ENCODE measurements at places on chromosomes 4 and X.

- DNase-seq: no peak
Measured at GRCh38 chrX:130645955-130646583, 244.3 kb downstream of the RBMX2 start.

GRCh38 chr4:15836362-15836761, 58.2 kb downstream of the CD38 start:
- DNase-seq: no peak

DNA sequence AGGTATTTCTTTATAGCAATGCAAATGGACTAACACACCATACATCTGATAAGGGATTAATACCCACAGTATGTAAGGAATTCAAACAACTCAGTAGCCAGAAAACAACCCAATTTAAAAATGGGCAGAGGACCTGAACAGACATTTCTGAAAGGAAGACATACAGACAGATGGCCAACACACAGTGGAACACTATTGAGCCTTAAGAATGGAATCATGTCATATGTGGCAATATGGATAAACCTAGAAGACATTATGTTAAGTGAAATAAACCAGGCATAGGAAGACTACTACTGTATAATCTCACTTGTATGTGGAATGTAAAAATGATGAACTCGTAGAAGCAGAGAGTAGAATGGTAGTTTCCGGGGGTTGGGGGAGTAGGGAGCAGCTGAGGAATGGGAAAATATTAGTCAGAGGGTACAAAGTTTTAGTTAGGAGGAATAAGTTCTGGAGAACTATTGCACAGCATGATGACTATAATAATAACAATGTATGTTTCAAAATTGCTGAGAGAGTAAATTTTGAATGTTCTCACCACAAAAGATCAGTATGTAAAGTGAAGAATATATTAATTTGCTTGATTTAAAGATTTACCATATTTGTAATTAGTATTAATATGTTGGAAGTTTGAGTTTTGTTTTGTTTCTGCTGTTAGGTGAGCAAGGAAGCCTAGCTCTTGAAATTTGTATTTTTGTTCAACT, 25.2 kb downstream of the WDR44 start:
- no peak for DNase-seq

DNA sequence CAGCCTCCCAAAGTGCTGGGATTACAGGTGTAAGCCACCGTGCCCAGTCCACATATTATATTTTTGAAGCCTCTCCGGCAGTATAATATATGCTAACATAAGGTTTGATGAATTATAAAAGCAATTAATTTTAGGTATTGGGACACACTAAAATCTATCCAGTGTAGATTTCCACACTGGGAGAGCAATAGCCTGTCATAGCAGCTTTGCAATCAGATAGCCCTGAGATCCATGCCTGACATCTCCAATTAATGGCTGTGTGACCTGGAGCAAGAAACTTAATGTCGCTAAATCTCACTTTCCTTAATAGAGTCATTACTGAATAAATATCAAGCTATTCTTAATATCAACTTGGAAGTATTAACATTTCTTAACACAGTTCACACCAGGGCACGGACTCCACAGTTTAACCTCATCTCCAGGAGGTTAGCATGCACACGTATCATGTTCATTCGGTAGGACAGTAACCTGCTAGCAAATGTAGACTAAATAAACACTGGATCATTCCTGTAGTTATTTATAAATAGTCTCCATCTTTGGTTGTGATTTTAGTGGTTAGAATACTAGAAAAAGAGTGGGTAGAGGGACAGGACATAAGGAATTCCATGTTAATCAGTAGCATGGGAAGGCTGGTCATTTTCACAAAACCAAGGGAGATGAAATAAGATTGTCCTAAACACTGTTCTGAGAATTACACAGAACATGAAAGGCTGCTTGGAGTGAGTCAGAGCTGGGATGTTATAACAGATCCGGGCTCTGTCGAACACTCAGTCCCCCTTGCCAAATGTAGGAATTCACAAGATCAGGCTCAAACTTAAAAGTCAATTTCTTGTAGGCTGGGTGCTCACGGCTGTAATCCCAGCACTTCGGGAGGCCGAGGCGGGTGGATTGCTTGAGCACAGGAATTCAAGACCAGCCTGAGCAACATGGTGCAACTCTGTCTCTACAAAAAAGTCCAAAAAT, 254.7 kb downstream of the PALLD start:
- DNase-seq: no peak

GRCh38 chrX:85988353-85988752, 59.0 kb downstream of the CHM start:
- DNase-seq: no peak

- no peak for DNase-seq
Measured at GRCh38 chrX:68428431-68428830, 4.9 kb downstream of the OPHN1 start.

- DNase-seq: no peak
Measured at GRCh38 chr4:158530381-158530780, 8.7 kb downstream of the RXFP1 start.

GRCh38 chr4:955931-956381, 17.4 kb downstream of the DGKQ start:
- DNase-seq: no peak

DNA sequence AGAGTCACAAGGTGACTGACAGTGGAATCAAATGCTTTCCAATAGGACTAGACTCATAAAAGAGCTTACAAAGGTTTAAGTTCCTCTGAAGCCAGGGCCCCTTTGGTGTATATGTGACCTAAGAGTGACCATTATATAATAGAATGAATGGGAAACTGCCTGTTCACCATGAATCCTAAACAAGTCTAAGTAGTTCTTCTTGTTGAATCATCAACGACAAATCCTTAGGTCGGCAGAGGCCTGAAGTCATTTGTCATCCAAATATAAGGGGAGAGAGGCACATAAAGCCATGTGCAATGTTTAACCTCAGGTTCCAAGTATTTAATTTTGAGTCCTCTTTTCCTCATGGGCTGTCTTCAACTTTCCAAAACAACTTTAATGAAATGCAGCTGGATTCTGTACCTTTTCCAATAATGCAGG, 122.4 kb downstream of the RASL11B start:
- no peak for DNase-seq
